Fibroblast of gingiva (primary cell): ENCODE measurements at places on chromosomes 7 and 10.

GRCh38 chr10:11318826-11319598 is 292.4 kb downstream of the USP6NL start:
- no peak for DNase-seq

GRCh38 chr10:33325929-33326328 is 8.5 kb downstream of the NRP1 start:
- peak; percentile 67 for DNase-seq

DNA sequence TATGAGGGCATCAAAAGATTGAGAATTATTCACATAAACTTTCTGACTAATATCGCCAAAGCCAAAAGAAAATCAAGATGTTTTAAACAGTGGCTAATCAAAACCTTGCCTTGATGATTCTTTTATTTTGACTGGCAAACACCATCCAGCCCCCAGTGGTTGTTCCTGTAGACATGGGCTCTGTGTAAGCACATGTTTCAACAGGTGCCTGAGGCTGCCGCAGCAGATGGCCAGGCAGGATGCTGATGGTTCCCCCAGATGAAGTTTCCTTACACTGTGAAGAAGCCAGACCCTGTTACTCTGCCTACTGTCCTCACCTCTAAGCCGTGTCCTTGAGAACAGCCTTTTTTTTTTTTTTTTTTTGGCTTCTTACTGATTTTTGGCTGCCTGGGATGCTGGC is 146.5 kb downstream of the RAB11FIP2 start:
- DNase-seq = no peak

DNA sequence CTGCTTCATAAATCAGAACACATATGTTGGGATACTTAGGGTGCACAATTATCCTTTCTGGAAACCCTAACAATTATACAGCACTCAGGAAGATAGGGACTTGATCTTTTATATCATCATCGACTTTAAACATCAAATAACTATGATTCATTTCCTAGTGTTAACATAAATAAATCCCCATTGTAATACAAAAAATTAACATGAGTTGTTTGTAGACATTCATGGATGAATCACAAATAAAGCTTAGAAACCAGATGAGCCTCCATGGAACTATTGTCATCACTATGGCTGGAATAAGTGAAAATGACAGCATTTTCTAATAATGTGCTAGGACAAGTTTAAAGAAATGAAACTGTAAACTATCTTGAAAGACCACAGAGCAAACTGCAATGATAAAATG is 821.7 kb downstream of the GATA3 start:
- DNase-seq = no peak

GRCh38 chr10:52900593-52900992 is 128.0 kb upstream of the MBL2 start:
- DNase-seq = no peak

DNA sequence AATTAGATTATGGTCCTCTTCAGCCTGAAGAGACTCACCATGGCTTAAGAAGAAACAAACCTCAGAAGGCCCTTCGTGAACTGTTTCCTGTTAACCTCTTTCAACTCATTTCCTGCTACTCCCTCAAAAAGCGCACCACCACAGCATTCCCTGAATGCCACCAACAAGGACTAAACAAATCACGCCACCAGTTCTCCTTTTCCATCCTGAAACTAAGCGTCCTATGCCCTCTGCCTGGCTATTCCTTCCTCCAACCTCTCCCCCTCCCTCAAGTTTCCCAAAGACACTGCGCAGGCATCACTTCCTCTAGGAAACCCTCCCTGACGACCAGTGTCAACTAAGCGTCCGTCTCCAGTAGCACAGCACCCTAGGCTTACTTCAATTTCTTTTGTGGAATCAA is 12.0 kb downstream of the YWHAG start:
- no peak for DNase-seq

- no peak for DNase-seq
These were observed 92.4 kb downstream of the TPST1 start for GRCh38 chr7:66297579-66297978.

- peak; percentile 54 for DNase-seq
These were observed 24.8 kb upstream of the UNC5B start for GRCh38 chr10:71187600-71187999.

- DNase-seq = no peak
These were observed 54.9 kb downstream of the FAM171A1 start for GRCh38 chr10:15316145-15316544.

- DNase-seq = no peak
These were observed 1396.3 kb downstream of the GATA3 start for GRCh38 chr10:9450801-9451200.

DNA sequence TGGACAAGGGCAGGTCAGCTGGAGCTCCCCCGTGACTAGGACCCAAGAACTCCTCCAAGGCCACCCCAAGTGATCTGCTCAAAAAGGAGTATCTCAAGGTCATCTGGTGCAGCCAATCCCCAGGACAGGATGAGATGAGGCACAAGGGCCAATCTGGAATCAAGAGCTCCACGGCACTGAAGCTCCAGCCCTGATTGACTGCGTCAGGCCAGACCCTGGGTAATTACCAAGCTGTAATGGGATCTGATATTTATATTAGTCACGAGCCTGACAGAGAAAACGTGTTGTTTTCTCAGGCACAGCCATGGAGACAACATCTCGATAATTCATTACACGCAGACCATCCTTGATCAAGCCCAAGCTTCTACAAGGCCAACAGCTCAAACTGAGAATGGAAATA is 4.2 kb downstream of the KCNMA1 start:
- peak; percentile 62 for DNase-seq

DNA sequence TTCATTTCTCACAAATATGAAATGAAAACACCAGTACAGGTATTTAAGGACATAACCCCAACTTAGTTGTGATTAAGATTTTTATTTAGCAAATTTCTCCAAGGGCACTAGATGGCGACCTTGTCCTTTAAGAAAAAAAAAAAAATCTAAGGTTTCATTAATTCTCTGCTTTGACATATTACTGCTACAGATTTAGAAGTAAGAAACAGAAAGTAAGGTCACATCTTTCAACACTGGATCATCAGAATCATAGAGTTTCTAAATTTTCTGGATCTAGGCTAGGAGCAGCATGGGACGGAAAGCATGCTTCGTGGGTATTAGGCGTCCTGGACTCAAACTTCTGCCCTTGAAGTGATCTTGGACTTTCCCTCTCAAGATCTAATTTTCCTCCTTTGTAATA is 85.5 kb upstream of the PRKG1 start:
- DNase-seq = no peak

DNA sequence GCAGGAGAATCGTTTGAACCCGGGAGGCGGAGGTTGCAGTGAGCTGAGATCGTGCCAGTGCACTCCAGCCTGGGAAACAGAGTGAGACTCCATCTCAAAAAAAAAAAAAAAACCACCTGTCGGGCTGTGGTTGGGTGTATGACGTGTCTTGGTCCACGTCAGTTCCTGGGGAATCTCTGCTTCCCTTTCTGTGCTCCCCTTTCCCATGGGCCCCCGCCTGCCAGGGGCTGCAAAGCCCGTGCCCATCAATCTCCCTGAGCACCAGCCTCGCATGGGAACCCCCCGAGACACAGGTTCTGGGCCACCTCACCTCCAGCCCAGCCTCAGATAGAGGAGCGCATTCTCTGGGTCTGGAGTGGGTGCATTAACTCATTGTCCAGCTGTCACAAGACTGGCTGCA is 2.3 kb upstream of the SH2B2 start:
- DNase-seq = no peak

GRCh38 chr7:28483908-28484605 is 71.7 kb downstream of the CREB5 start:
- peak; percentile 32 for DNase-seq

GRCh38 chr10:17878896-17879295 is 69.7 kb downstream of the MRC1 start:
- no peak for DNase-seq

GRCh38 chr7:132742189-132742612 is 165.9 kb upstream of the PLXNA4 start:
- peak; percentile 63 for DNase-seq

DNA sequence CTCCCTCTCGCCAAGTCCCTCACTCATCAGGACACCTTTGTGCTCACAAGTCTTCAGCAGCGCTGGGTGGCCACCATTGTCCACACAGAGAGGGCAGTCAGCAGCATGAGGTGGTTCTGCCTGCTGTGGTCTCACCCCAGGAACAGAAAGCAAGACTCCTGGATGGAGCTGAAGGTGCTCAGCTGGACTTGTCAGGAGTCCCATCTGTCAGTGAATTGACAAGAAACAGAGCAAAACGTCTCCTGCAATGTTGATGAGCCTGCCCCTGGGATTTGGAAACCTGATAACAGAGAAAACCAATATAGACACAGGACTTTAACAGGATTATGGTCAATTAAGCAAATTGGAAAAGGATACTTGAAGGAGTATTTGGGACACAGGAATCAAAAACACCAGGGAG is 122.2 kb upstream of the PRSS58 start:
- no peak for DNase-seq

GRCh38 chr7:133059263-133059662 is 22.6 kb downstream of the CHCHD3 start:
- no peak for DNase-seq

DNA sequence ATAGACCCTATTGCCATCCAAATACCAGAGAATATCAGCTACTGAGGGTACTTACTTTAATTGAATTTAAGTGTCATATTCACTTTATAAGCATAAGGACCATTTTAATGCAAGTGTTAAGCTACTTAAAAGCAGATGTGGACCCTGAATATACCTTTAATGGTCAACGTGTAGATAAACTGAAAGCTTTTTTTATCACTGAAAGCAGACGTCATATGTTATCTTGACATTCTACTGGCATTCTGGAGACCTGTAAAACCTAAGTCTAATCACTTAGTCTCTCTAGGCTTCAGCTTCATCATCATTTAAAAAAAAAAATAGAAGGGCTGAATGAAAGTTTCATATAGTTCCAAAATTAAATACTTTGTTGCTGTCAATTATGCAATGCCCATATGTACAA is 116.5 kb downstream of the ELAPOR2 start:
- no peak for DNase-seq

DNA sequence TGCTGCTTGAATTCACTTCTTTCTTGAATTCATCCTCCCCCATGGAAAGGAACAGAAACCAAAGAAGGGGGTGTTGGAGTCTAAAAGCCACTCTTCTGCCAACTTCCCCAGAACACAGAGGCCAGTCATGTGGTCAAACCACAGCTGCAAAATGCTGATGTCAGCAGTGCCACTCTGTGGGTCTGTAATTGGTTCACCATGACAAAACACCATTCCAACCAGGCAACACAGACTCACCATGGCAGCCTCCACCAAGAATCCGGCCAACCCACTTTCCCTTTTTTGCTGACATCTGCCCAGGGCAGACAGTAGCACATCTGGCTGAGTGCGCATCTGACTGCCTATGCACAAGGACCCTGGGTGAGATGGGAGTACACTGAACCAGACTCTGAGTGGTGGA is 16.8 kb downstream of the OSBPL3 start:
- peak; percentile 89 for DNase-seq
